KBM-7 (cell line): ENCODE measurements at places on chromosomes 2 and 18.

- DNase-seq: no peak
Measured at GRCh38 chr18:24582771-24583170, 122.3 kb downstream of the HRH4 start.

- peak; percentile 23 for DNase-seq
Measured at GRCh38 chr18:74149878-74150277, 1.6 kb downstream of the TIMM21 start.

- DNase-seq: no peak
Measured at GRCh38 chr2:44731505-44731904, 210.0 kb upstream of the SIX3 start.

GRCh38 chr18:28407681-28408080 lies 230.8 kb upstream of the CDH2 start:
- DNase-seq: no peak

GRCh38 chr18:24456549-24456948 lies 3.9 kb upstream of the HRH4 start:
- DNase-seq: no peak

- no peak for DNase-seq
Measured at GRCh38 chr2:190407246-190407661, 901 bp upstream of the MFSD6 start.

- no peak for DNase-seq
Measured at GRCh38 chr2:191247381-191248057, 2.3 kb downstream of the MYO1B start.

DNA sequence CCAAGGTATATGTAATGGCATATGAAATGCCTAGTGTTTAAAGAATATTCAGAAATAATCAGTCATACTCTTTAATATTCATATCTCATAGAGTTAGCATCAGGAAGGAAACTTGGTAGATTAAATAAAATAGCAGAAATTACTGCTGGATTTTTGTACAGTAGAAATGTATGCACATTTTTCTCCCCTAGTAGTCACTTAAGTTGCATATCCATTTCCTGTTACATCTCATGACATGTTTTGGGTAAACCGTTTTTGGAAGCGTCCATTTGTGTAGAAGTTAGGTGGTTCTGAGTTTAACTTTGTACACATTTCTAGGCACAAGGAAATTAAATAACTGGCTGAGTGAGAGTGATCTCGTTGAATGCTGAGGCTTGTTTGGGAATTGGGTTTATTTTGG lies 21.9 kb downstream of the NEDD4L start:
- no peak for DNase-seq

DNA sequence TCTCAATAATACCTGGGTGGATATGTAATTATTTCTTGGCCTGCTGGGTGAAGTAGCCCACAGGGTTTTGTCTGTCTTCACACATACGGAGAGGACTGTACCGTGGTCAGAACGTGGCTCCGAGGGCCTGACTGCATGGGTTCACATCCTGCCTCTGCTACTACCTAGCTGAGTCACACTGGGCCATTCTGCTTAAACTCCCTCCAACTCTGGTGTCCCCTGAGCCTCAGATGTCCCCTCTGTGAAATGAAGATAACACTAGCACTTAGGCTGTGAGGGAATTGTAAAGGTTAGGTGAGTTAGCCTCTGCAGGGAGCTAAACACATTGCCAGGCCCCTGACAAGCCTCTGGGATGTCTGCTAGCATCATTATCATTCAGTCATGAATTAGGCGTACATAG lies 120.1 kb upstream of the NABP1 start:
- no peak for DNase-seq

DNA sequence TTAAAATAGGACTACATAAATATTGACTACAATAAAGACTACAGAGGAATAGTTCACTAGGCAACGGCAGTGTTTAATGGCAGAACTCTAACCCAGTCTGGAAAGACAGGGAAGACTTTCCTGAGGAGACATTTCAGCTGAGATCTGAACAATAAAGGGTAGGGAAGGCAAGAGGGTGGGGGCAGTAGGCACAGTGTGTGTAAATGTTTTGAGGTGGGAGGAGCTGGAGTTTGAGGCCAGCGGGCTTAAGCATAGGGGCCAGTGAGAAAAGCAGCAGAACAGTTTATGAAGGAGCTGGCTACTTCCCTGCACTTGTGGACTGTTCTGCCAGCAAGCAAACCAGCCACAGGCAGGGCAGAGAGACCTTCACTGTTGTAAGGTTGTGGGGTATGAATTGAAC lies 76.6 kb upstream of the UGP2 start:
- no peak for DNase-seq

DNA sequence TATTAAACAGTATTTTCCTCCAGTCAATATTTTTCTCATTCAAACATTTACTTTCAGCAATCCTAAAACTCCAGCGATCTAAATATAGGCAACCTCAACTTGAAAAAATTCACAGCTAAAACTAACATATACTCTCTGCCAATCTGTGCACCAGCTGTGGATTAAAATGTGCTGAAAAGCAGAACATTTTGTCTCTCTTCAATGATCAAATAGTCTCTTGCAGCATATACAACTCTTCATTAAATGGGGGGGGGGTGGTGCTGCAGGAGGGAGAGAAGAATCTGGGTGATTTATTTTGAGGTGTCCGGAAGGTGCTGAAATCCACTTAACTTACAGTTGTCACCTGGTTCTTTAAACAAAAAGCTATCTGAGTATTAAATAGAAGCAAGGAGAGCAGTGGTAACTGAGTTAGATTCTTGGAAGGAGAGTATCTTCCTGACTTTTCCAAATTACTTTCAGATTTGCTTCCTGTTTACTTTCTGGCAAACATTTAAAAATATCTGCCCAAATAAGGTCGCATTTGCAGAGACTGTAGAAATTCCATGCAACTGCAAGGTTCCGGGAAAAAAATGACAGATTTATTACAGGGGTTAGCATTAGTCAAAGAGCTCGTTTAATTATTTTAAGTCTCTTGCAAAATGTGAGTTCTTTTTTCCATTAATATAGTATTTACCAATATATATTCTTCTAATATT lies 904.7 kb upstream of the ACVR2A start:
- DNase-seq: no peak

DNA sequence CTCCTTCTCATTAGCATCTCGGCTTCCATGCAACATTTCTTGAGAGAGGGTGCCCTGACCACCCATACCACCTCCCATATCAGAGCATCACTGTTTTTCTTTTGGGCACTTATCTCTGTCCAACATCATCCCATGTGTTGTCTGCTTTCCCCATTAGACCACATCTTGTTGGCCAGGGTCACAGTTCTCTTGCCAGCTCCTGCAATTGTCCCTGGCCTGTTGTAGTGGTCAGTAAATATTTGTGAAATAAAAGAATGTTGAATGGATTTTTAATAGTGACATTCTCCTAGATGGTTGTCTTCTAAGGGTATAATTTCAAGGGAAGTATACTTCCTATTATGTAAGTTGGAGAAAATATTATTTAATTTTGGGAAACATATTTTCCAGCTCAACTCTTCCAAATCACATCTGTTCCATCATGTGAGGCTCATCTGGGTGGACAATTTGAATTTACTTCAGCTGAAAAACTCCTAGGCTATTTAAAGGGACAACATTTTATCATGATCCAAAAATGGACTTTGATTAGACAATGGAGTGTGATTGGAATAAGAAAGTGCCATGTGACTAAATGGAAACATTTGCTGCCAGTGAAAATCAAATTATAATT lies 83.0 kb downstream of the MOGAT1 start:
- no peak for DNase-seq

DNA sequence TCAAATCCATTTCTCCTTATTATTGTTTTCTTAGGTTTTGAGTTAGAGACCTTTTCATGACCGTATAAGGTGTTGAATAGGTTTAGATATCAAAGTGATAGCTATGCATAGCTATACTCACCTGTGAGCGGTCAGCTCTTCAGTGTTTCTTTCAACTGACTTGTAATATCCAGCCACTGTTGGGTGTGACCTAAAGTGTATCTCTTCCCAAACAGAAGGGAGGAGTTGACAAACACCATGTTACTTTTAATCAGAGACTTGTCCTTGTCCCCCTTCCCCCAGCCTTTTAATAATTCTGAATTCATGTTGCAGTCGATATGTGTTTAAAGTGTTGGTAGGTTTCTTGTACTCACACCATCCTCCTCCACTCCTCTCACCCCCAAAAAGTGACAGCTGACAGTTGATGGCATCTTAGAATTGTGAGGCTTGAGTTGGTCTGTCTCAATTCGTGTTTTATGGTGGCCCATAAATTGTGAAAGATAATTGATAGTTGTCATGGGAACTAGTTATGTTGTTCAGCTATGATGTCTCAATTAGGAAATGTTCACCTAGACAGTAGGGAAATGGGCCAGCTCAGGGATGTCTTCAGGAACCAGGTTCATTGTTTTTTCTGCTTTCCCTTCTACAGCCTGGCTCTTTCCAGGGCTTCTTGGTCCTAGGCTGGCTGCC lies 12.0 kb downstream of the NEDD4L start:
- DNase-seq: no peak

DNA sequence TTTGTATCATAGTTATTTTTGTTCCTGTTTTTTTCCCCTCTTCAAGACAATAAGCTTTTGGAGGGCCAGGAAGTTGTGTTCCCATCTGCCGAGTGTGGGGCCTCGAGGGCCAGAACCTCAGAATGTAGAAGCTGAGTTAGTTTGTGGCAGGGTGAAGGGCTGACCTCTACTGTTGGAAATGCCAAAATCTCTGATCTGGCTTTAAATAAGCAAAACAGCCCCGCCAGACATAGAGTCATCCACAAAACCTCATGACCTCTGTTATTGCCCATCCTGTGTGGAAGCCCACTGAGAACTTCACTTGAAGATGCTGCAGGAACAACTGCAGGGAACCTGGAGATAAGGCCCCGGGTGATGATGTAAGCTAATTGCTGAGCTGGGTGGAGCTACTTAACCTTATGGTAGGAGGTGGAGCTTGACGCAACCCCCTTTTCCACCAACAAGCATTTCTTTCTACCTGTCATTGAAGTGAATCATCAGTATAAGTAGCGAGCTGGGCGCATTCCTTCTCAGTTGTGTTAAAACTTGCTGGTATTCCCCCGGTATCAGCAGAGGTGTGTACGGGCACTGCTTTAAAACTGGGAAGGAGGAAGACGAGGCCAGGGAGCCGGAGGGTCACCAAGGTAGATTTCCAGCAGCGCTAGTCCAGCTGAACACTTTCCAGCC lies 177.2 kb downstream of the NEDD4L start:
- no peak for DNase-seq

DNA sequence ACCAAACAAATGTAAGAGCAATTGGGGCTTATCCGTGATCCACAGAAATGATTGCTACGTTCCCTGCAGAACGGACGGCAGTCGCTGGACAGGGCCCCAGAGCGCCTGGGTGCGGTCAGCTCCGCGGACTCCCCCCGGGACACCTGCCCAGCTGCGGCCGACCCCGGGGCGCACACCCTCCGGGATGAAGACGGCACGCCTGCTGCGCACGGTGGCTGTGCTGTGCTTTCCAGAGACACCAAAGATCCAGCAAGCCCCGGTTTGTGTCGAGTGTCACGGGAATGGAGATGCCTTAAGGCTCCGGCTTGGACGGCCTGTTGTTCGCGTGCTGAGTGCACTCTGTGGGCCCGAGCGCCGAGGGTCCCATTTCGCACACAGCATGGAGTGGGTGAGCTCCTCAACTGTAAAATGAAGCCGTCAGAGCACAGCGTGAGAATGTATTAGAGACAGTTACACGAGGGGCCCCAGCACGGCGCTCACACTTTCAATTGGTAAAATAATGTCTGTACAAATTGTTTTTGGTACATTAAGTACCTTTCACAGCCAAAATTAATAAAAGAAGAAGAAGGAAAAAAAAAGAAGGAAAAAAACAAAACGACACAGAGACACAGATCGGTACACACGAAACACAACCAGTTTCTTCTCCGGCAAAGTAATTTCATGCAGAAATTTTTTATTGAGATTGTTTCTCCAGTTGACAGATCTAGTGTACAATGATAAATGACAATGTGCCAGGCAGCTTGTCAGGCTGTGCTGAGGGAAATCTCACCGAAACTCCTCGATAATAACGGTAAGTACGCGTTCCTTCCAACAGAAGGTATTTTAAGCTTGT lies 615.8 kb upstream of the SALL3 start:
- no peak for DNase-seq

GRCh38 chr2:163757814-163758213 lies 22.0 kb upstream of the FIGN start:
- DNase-seq: no peak

- DNase-seq: no peak
Measured at GRCh38 chr2:189190685-189191084, 11.1 kb upstream of the COL5A2 start.

DNA sequence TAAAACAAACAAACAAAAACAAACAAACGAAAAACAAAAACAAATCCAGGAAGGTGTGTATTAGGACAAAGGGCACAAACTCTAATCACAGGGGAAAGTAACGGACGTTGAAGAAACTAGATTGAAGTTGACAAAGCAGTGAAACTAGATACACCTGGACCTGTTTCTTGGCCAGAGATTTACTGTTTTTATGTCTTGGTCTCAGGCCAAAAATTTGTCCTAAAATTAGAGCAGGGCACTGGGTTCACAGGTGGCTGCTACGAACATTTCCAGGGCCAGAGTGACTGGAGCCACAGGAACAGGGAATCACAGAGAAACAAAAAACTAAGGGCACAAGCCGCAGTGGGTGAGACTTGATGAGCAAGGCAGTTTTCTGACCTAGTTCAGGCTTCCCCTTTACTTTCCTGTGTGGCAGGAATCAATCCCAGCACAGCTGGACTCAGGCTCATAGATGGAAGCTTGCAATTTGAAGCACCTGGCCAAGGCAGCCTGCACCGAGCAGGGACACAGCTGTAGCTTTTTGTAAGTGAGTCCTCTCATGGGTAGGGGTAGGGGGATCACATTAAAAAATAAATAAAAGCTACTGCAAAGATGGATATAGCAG lies 329.4 kb downstream of the DLGAP1 start:
- no peak for DNase-seq

DNA sequence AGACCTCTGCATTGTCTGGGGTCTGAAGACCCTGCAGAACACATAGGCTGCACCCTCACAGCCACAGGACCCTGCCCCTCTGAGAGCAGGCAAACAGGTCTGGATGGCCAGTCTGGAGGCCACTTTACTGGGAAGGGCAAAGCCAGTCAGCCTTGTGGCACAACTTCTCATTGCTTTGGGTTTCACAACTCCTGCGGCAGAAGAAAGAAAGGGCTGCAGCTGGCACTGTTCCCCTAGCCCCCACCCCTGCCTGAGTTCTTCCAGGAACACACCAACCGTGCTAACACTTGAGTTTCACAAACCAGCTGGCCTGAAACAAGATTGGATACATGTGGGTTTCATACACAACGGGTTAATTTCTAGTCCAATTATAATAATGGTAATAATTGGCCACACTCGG lies 276.5 kb upstream of the MGAT5 start:
- DNase-seq: no peak

- DNase-seq: no peak
Measured at GRCh38 chr18:27838225-27838624, 338.7 kb downstream of the CDH2 start.

GRCh38 chr2:143132355-143132754 lies 3.1 kb downstream of the ARHGAP15 start:
- peak; percentile 71 for DNase-seq

- no peak for DNase-seq
Measured at GRCh38 chr2:191100216-191100615, 50.6 kb downstream of the STAT4 start.

GRCh38 chr2:121205321-121205942 lies 79.6 kb downstream of the TFCP2L1 start:
- no peak for DNase-seq
